Activated T-helper 1 cell treated with Interleukin-2 at 50 U/mL for 16 hours (primary cell): ENCODE measurements at places on chromosomes 7 and 10.

DNA sequence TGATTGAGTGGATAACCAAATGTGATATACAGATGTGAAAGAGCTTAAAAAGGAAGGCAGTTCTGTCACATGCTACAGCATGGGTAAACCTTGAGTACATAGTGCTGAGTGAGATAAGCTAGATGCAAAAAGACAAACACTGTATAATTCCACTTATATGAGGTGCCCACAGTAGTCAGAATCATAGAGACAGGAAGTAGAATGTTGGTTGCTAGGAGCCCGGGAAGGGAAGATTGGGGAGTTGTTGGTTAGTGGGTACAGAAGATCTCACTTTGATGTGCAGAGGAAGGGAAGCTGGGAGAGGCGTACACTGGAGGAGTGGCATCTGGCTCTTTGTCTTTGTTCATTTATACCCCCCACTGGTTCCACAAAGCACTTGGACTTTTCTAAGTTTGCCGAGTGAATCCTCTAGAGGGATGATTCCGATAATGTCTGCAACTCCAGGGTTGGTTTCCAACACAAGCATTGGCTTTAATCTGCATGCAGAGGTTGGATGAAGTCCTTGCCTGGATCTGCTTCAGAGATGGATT is 39.5 kb downstream of the TSPAN14 start:
- no peak for DNase-seq

DNA sequence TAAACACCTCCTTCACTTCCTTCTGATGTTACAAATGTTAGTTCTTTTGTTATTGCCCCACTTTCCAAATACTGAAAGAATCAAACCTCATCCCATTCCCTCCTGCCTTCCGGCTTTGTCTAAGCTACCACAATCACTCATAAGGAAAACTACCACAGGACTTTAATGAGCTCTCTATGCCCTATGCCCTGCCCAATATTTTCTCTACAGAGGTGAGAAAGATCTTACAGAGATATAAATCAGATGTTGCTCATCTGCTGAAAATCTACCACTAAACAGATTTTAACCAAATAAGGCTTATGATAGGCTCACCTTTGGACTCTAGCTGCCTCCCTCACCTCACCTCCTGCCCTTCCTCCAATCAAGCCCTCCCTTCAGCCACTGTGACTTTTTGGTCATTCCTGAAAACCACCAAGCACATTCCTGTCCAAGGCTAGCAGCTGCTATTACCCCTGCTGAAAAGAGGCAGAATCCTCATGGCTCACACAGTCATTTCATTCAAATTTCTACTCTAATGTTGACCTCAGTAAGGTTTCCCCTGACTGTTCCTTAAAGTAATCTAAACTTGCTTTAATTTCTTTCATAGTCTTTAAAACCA is 7.7 kb downstream of the ZNF33B start:
- no peak for DNase-seq

GRCh38 chr10:126108693-126109092 is 212.3 kb downstream of the FANK1 start:
- DNase-seq: no peak

- DNase-seq: no peak
Measured at GRCh38 chr7:116227678-116228239, 17.4 kb downstream of the TES start.

DNA sequence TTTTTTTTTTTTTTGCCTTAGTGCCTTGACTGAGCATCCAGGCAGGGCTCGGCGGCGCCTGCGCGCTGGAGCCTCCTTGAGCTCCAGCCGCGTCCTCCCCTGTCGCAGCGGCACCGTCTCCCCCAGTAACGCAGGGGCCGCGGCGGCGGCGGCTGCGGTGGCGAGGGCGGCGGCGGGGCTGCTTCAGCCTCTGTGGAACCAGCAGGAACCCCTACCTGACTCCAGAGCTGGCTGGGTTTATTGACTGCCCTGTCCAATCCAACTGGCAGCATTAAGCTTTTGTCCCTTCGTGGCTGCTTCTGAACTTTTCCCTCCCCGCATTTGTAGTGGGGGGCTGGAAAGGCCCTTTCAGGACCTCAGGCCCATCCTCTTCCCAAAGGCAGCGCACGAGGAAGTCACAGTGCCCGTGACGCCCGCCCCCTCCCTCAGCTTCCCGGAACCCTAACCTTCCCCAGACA is at the start of gene GPR85:
GPR85 (minus strand) TSS at position 397 of the 458 bp plus-strand sequence. CDS start 2,106 bp downstream, outside the sequence.
- DNase-seq: no peak

- no peak for DNase-seq
Measured at GRCh38 chr7:40965016-40965415, 737.9 kb downstream of the INHBA start.

DNA sequence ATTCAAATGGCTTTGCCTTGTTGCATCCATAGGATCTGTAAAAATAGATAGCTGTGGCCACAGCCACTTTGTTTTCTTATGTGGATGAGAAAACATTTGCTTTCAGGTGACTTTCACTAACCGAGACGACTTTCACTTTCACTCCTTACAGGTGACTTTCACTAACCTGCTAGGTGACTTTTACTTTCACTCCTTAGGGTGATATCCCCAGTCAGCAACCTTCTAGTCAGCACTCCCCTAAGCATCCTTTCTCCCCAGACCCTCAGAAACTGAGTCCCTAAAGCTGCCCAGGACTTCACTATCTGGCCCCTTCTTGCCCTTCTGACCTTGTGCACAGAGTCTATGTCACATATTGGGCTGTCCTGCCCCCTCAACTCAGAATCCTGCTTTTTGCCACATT is 177.5 kb downstream of the RELN start:
- no peak for DNase-seq

DNA sequence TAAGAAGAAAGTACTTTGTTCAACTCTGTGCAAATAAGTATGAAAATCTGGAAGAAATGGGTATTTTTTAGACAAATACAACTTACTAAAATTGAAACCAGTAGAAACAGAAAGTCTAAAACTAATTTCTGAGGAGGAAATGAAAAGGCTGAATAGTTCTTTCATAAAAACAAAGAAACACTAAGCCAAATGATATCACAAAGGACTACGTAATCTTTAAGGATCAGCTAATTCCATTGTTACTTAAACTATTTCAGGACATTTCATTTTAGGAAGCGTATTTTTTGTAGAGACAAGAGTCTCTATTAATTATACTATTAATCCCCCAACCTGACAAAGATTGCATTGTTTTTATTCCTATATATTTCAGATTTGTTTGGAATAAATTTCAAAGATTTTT is 11.2 kb upstream of the CCSER2 start:
- DNase-seq: no peak

- no peak for DNase-seq
Measured at GRCh38 chr10:67837541-67838314, at the start of gene DNAJC12. Gene DNAJC12, minus strand, starts transcription at chr10:67838188. Its CDS starts 177 bp downstream, at chr10:67838011.

- no peak for DNase-seq
Measured at GRCh38 chr10:70512149-70512639, 33.6 kb downstream of the PALD1 start.

DNA sequence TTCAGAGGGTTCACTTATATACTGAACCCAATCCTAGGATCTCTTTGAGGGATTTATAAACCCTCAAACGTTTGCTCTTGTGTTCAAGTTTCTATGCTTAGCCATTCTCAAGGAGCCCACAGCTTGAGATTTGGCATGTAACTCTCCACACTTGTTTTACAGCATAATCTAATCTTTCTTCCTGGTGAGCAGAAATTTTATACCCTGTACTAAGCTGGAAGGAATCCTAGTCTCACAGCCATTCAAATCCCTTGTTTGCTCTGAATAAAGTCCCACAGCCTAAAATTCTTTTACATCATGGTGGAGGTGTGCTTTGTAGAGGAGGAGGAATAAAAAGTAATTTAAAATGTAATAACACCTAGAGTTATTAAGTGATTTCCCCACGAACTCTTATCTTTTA is 5.3 kb upstream of the AGR2 start:
- no peak for DNase-seq

DNA sequence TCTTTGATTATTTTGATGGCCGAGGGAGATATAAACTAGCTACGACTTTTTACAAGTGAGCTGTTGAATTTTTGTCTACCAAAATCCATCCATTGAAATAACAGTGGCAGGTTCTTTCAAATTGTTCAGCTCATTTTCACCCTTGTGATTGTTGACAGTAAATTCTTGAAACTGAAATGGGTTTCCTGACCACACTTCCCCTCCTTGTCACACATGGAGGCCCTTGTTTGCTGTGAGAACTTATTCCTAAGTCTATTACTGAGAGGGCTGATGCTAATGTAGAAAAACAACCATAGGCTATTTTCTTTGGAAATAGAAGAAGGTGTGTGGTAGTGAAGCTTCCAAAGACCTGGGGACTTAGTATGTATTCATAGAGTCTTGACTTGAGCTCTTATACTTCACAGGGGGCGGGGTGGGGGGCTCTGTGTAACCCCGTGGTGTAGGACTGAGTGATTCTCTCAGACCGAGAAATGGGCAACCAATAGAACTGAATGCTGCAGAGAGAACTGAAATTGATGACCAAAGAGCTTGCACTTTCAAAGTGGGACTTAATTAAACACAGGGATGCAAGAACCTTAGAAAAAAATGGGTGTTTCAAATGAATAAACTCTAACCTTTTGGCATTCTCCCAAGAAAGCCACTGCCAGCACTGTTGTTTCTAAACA is 718.9 kb downstream of the CCSER2 start:
- DNase-seq: no peak

DNA sequence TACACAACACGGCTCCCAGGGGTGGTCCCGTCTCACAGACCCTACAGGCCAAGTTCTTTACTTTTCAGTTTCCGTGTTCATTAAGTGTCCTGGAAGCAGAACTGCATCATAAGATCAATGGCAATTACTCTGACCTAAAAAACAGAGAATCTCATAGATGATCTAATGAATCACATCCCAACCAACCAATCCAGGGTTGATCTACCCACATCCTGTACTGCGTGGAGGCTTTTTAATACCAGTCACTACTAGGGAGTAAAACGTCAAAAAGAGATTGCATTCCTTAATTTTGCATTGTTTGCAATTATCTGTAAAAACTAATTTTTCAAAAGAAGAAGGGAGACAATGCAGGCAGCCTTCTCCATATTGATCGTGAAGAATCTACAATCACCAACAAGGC is 72.6 kb downstream of the PARD3 start:
- DNase-seq: no peak

GRCh38 chr10:86357676-86358075 is 8.9 kb downstream of the GRID1 start:
- no peak for DNase-seq

- no peak for DNase-seq
Measured at GRCh38 chr7:101987494-101987893, 170.1 kb downstream of the CUX1 start.

DNA sequence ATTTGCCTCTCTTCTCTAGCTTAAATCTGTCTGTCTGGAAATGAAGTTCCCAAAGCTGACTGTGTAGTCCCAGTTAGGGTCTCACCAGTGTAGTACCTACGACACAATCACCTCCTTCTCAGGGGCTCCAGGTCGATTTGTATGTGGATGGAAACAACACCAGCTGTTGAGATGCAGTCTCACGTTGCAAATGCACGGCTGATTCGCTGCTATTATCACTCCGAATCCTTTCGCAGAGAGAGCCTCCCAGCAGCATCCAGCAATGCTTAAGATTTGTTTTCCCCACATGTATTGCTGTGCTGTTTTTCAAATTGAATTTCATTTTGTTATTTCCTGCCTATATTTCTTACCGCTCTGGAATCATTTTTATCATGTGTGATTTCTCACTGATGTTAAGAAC is 16.3 kb downstream of the VSTM4 start:
- no peak for DNase-seq

- no peak for DNase-seq
Measured at GRCh38 chr7:49980465-49980864, 112.6 kb downstream of the ZPBP start.

GRCh38 chr10:123570051-123570897 is 95.9 kb upstream of the GPR26 start:
- no peak for DNase-seq

DNA sequence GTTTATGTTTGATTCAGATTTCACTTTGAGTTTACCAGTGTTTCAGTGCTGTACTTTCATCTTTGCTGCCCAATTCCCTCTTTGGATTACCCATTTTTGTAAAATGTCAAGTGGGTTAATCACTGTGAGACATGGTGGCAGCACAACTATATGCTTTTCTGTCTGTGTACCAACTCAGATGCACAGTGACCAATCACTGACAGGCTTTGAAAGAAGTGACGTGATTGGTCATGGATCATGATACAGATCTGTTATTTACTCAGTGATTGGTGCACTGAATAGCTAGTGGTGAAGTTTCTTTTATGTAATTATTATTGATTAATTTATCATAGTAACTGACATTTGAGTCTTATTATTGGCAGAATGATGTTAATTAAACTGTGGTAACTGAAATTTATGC is 126.9 kb downstream of the SDK1 start:
- DNase-seq: no peak

DNA sequence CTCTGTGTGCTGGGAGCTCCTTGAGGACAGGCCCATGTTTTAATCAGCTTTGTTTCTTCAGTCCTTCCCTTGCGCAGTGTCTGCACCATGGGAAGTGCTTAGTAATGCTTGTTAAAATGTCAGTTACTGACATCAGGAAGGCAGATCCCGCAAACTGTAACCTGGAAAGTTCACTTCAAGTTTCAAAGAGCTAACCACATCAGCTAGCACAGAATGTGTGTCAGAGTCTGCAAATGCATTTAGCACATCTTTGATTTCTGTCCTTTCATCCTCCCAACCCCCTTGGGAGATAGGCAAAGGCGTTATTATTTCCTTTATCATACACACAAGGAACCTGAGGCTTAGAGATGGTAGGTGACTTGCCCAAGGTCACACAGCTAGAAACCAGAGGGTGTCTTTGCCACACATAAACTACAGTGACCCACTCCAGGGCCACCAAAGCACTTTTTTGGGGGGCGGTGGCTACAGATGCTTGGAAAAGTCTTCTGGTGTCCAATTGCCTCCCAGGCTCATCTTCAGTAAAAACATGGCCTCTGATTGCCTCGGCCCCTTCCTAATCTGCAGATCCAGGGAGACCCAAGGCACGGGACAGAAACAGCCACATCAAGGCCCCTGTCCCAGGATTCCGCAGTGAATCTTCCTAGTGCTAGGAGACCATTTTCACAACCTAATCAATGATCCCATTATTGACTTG is 116.2 kb upstream of the GPR26 start:
- DNase-seq: no peak

- no peak for DNase-seq
Measured at GRCh38 chr10:126059076-126059826, 162.9 kb downstream of the FANK1 start.

- DNase-seq: no peak
Measured at GRCh38 chr10:23191764-23192711, at the start of gene PTF1A. Gene PTF1A, plus strand, starts transcription at chr10:23192312. Its CDS starts 219 bp downstream, at chr10:23192531.

GRCh38 chr7:80660939-80661338 is 22.5 kb downstream of the CD36 start:
- no peak for DNase-seq

DNA sequence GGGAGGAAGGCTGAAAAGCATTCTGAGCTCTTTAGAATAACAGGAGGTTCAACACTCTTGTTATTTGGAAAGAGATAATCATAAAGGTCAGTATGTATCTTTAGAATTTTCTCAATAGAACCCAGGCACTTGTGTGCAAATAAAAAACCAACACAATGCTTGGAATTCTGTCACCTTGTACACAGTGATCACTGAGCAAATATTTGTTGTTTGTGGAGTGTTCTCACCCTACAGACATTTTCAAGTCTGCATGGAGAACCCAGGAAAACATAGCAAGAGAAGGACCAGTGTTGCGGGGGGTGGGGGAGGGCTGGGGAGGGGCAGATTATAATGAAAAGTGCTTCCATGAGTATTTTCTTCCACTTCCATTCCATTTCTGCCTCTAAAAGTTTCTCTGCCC is 87.4 kb downstream of the FAM107B start:
- DNase-seq: no peak

GRCh38 chr7:149885191-149886017 is 11.6 kb downstream of the ATP6V0E2 start:
- DNase-seq: no peak
